ENCODE measurements at places on chromosomes 11 and 22.

DNA sequence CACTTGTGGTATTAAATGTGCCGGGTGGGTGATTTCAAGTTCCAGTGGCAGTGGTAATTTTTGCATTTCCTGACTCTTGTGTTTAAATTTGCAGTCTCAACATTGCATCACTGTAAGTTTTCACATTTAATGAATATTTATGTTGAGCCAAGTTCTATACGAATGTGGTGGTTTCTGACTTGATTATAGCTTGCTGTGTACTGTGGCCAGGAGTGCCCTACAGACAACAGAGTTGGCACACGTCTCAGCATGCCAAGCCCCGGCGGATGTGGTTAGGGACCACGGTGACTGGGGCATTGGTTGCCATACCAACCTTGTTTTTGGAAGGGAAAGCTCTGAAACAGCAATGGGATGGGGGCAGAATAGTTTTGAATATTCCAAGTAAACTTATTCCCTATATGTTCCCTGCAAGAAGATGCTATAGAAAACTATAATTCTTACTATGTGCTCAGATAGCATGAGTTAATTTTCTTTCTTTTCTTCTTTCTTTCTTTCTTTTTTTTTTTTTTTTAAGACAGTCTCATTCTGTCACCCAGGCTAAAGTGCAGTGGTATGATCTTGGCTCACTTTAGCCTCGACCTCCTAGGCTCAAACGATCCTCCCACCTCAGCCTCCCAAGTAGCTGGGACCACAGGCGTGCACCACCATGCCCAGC lies 16.0 kb downstream of the ZNRF3 start:
- DNase-seq: peak; percentile 50

- no peak for DNase-seq
These were observed 9.4 kb downstream of the HORMAD2 start for GRCh38 chr22:30089655-30089974.

DNA sequence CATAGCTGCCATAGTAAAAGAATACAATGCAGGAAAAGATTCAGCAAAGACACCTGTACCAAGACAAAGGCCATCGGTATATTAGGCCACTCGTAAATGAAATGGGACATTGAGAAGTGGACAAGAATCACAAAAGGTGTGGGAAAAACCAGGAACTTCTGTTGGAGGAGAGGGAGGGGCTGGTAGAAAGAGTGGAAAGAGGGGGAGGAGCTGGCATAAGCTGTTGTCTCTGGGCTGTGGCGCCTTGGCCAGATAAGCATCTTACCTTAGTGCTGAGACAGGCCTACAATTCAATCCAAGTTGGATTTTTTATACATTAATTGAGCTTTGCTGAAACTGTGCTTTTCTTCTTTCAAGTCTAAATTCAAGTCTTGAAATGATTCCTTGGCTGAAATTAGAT lies 37.1 kb downstream of the ZNF202 start:
- no peak for DNase-seq

- DNase-seq: no peak
These were observed 37.1 kb downstream of the PKNOX2 start for GRCh38 chr11:125201525-125202141.

- DNase-seq: no peak
These were observed 295.3 kb upstream of the SYN3 start for GRCh38 chr22:33353502-33353901.

GRCh38 chr11:19326499-19326898 lies 85.8 kb upstream of the E2F8 start:
- no peak for DNase-seq

- no peak for DNase-seq
These were observed 4.4 kb downstream of the TRIOBP start for GRCh38 chr22:37701141-37701786.

GRCh38 chr11:123457187-123457770 lies 27.2 kb downstream of the GRAMD1B start:
- peak; percentile 9 for DNase-seq
